ENCODE measurements at places on chromosomes 1 and 21. TPM values are rescaled to one million over a fixed set of nuclear protein-coding genes. Genes with fewer than 3 reads are reported as not detected.
A peak's percentile ranks its signal among the peaks of the same experiment; 100 is the strongest.

GRCh38 chr1:198888379-198888943 is 249.6 kb downstream of the PTPRC start:
- DNase-seq, result no peak

MAP3K7CL gene
- total RNA-seq, result 3.8 TPM

- no peak for DNase-seq
Observed at GRCh38 chr1:154794608-154795007, 75.5 kb downstream of the KCNN3 start.

DNA sequence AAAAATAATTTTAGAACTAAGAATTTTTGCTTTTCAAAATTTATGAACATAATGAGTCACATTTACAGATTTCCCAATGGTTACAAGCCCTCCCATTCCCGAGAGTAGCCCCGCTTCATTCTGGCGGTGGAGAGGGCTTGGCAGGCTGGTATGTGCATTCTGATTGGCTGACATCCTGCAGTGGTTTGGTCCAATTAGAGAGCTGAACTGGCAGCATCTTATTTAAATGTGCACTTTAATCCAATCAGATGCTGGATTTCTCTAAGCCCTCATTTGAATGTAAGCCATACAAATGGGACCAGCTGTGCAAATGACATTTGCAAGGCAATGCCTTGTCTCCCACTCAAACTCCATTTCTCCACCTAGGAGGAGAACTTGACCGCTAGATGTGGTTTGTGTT is 18.0 kb upstream of the TRIM17 start:
- no peak for DNase-seq

- DNase-seq, result no peak
Observed at GRCh38 chr1:69121723-69122122, 446.0 kb upstream of the LRRC7 start.

DNA sequence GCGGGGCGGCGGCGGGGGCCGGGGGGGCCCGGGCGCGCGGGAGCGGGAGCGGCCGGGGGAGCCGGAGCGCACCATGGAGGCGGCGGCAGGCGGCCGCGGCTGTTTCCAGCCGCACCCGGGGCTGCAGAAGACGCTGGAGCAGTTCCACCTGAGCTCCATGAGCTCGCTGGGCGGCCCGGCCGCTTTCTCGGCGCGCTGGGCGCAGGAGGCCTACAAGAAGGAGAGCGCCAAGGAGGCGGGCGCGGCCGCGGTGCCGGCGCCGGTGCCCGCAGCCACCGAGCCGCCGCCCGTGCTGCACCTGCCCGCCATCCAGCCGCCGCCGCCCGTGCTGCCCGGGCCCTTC is 546 bp downstream of the SKI start:
- peak; percentile 57 for DNase-seq

DNA sequence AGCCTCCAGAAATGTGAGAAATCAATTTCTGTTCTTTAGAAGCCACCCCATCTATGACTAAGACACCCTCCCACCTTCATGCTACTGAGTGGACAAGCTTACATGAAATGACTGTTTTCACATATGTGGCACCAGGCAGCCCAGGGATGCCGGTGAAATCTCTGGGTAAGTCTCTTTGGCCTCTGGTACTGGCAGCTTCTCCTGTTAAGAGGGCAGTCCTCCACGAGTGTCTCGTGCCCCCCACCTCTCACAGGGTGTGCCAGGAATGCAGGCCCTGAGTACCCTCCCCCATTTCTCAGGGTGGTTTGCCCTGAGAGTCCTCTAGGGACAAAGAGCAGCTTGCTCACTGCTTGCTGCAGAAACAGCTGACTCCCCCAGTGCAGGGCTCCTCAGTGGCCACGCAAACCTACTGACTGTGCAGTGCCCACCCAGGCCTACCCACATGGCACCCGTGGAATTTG is 3.2 kb upstream of the PRXL2B start:
- no peak for DNase-seq
